CD8-positive, alpha-beta memory T cell (primary cell): ENCODE measurements at places on chromosomes 3 and 15. TPM values are rescaled to one million over a fixed set of nuclear protein-coding genes. Genes with fewer than 3 reads are reported as not detected.

DNA sequence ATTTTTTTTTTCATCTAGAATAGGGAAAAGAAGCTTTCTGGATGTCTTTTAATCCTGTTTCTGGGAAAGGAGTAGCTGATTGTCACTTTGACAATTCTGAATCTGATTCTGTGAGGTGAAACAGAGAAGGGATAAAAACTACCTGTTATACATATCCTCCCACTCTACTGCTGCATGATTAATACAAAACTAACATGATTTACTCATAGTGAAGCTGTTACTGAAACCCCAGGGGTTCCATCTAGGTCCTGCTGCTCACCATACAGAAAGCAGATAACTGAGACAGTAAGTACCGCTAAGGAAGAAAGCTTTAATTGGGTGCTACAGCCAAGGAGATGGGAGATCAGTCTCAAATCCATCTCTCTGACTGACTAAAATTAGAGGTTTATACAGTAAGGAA is 610.9 kb upstream of the ALCAM start:
- no peak for DNase-seq

- no peak for DNase-seq
Measured at GRCh38 chr3:150945226-150946032, 27.1 kb downstream of the CLRN1 start.

GRCh38 chr3:11629716-11630115 is 14.0 kb downstream of the VGLL4 start:
- no peak for DNase-seq

The WDR72 gene
- not detected for total RNA-seq

The CCDC9B gene
- 0.47 TPM for total RNA-seq

- no peak for DNase-seq
Measured at GRCh38 chr3:11850003-11850402, 3.3 kb upstream of the TAMM41 start.

DNA sequence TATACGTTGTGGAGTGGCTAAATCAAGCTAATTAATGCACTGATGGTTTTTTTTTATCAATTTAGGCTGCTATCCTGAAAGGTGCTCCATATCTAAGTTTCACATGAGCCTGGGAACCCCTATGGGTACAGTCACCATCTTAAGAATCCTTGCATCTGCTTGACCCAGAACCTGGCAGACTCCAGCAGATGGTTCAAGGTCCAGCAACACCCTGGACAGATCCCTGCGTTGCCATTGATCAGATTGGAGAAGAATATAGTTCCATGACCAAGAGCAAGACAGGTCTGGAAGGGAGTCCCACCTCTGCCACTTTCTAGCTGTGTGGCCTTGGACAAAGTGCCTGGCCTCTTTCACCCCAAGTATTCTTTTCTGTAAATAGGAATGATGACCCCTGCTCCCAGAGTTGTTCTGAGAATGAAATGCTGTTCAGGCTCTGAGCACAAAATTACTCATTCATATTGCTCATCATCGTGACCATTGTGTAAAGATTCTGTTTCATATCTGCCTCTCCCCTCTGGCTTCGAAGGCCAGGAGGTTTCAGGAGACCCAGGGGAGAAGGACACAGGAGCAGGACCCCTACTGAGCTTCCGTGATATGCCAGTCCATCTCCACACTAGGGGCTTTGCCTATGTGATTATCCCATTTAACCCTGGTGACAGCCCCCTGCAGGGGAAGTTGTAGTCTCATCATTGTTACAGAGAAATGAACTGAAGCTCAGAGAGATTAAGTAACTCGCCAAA is 30.0 kb upstream of the TSEN2 start:
- no peak for DNase-seq

The ACTL6A gene
- 96.9 TPM for total RNA-seq

- DNase-seq, result no peak
Measured at GRCh38 chr15:79433276-79433990, 1.3 kb downstream of the MINAR1 start.

- DNase-seq, result no peak
Measured at GRCh38 chr15:26125664-26126063, 262.5 kb upstream of the ATP10A start.

GRCh38 chr15:21267226-21267625 is 173.1 kb downstream of the POTEB3 start:
- no peak for DNase-seq

- no peak for DNase-seq
Measured at GRCh38 chr3:169165196-169166158, 498.0 kb downstream of the MECOM start.

The FOXL2NB gene
- not detected for total RNA-seq

The SCN10A gene
- total RNA-seq, result not detected

The ZNF80 gene
- 2.3 TPM for total RNA-seq

GRCh38 chr3:25421747-25422146 is 6.3 kb upstream of the RARB start:
- no peak for DNase-seq

DNA sequence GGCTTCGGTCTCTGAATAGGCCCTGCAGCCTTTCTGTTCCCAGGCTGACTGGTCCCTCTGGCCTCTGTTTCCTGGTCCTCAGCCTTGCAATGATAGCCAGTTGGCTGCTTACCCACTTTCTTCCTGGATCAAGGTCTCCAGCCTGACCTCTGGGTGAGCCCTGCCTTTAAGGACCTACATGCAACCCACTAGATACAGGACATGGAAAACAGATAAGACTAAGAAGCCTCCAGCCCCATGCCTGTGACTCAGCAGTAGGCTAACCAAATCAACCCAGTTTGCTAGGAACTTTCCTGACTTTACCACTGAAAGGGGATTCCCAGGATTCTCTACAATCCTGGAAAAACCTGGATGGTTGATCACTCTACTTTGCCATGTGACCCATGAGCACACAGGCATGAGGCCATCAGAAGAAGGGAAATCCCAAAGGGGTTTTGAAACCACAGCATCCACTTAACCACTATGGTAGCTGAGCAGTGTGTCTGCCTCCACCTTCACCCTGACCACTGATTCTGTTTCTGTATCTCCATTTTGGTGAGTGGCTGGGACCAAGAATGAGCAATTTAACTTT is 188.1 kb downstream of the CHST2 start:
- no peak for DNase-seq

- no peak for DNase-seq
Measured at GRCh38 chr3:25064681-25065080, 363.4 kb upstream of the RARB start.

GRCh38 chr3:63519426-63519825 is 133.0 kb upstream of the SNTN start:
- DNase-seq, result no peak

DNA sequence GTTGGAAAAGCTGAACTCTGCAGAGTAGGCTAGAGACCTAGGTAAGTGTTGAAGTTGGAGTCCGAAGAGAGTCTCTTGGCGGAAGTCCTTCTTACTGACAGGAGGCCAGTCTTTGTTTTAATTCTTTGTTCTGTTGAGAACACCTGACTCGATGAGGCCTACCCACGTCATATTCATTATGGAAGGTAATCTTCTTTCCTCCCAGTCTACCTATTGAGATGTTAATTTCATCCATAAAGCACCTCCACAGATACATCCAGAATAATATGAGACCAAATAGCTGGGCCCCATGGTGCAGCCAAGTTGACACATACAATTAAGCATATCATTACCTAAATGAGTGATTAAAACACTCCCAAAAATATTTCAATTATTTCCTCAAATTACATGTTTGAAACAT is 515.5 kb downstream of the CADM2 start:
- no peak for DNase-seq
